Endothelial cell (in vitro differentiated cells): ENCODE measurements at places on chromosomes 4 and X.

DNA sequence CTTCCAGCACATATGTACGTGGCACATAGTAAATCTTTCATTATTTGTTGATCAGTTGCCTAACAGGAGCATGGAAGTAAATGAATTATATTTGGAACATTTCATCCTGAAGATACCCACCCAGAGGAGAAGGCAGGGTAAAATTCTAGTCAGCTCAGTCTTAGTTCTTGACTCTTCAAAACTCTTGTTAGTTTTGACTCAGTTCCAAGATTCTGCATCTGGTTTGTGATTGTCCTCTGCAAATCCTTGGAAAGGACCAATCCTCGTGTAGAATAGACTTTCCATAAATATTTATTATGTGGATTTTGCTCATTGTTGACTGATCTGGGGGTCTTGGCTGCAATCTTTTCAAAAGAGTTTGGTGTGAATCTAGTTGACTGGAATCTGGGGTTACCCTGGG, 257.5 kb upstream of the FAT1 start:
- H3K27ac ChIP-seq: no peak overlapping the region
- H3K27me3 ChIP-seq: no peaks in the 10 kb centered on the region
- no peak for DNase-seq
- no peak overlapping the region for H3K4me3 ChIP-seq
- no peaks in the 10 kb centered on the region for H3K36me3 ChIP-seq
- no peaks in the 10 kb centered on the region for H3K4me1 ChIP-seq

GRCh38 chr4:4990857-4991540, 28.3 kb downstream of the CYTL1 start:
- no peak overlapping the region for H3K4me3 ChIP-seq
- no peak for DNase-seq
- H3K4me1 ChIP-seq: no peaks in the 10 kb centered on the region
- H3K36me3 ChIP-seq: no peaks in the 10 kb centered on the region
- peaks cover 5% of the 10 kb centered on the region for H3K27me3 ChIP-seq
- H3K27ac ChIP-seq: no peak overlapping the region

- no peak for DNase-seq
- peaks cover 21% of the 10 kb centered on the region for H3K4me1 ChIP-seq
- peaks cover 5% of the 10 kb centered on the region for H3K36me3 ChIP-seq
- H3K27ac ChIP-seq: peak overlapping the region; percentile 81
- peaks cover 4% of the 10 kb centered on the region for H3K27me3 ChIP-seq
These were observed 1.9 kb upstream of the ZNF41 start for GRCh38 chrX:47484885-47485284.

GRCh38 chr4:186248643-186249042, 17.3 kb upstream of the F11 start:
- H3K36me3 ChIP-seq: peaks cover 10% of the 10 kb centered on the region
- H3K4me1 ChIP-seq: no peaks in the 10 kb centered on the region
- no peak overlapping the region for H3K27ac ChIP-seq
- H3K4me3 ChIP-seq: no peak overlapping the region
- no peak for DNase-seq

DNA sequence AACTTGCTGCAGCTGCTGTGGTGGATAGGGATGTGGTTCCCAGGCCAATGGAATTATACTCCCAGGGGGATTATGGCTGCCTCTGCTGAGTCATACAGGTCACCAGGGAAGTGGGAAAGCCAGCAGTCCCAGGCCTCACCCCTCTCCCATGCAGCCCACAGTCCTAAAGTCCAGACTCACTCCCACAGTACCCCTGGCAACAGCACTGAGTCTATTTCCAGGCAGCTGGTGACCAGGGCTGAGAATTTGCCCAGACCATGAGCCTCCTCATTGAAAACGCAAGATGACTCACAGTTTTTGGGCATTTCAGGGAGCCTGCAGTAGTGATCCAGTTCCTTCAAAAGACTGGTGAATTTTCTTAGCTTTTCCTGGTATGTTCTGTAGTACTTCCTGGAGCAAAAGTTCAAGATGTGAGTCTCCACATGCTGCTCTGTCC, 137.6 kb downstream of the NPNT start:
- DNase-seq: no peak
- H3K27me3 ChIP-seq: peaks cover 5% of the 10 kb centered on the region
- H3K27ac ChIP-seq: no peak overlapping the region
- H3K4me1 ChIP-seq: peaks cover 13% of the 10 kb centered on the region
- no peaks in the 10 kb centered on the region for H3K36me3 ChIP-seq

GRCh38 chr4:46354701-46355262, 35.1 kb downstream of the GABRA2 start:
- peaks cover 1% of the 10 kb centered on the region for H3K27me3 ChIP-seq
- no peaks in the 10 kb centered on the region for H3K36me3 ChIP-seq
- H3K27ac ChIP-seq: no peak overlapping the region
- H3K4me1 ChIP-seq: no peaks in the 10 kb centered on the region
- no peak for DNase-seq

- no peaks in the 10 kb centered on the region for H3K4me1 ChIP-seq
- no peaks in the 10 kb centered on the region for H3K36me3 ChIP-seq
- H3K27ac ChIP-seq: no peak overlapping the region
- H3K4me3 ChIP-seq: no peak overlapping the region
These were observed 360.9 kb upstream of the AGA start for GRCh38 chr4:177803151-177803550.
